ENCODE measurements at places on chromosomes 16 and 17.

GRCh38 chr17:50389534-50389933 lies 7.8 kb downstream of the LRRC59 start:
- DNase-seq, result no peak

- DNase-seq, result peak; percentile 47
These were observed 2.8 kb downstream of the HAGH start for GRCh38 chr16:1823821-1824220.

GRCh38 chr17:688100-688989 lies 26.3 kb downstream of the VPS53 start:
- peak; percentile 29 for DNase-seq

GRCh38 chr17:59296190-59296589 lies 35.3 kb upstream of the YPEL2 start:
- no peak for DNase-seq

GRCh38 chr16:49061137-49061714 lies 220.4 kb downstream of the CBLN1 start:
- DNase-seq, result no peak

- no peak for DNase-seq
These were observed 4.4 kb downstream of the CDK5RAP3 start for GRCh38 chr17:47975189-47975822.

DNA sequence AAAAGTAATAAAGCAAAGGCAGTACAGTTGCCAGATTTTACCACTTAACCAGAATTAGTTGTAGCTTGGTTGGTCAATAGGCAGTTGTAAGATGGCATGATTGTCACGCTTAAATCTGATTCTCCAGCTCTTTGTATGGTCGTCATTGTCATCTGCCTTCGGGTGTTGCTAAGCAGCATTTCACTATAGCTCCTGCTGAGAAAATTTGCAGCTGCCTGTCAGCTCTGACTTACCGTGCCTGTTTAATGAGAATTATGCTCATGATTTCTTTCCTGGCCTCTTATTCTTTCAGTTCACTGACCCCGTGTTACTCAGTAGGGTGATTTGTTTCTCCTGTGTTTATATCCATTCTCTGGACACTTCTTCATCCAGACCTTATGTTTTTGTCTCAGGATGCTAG lies 66.7 kb downstream of the TANGO6 start:
- DNase-seq, result no peak

DNA sequence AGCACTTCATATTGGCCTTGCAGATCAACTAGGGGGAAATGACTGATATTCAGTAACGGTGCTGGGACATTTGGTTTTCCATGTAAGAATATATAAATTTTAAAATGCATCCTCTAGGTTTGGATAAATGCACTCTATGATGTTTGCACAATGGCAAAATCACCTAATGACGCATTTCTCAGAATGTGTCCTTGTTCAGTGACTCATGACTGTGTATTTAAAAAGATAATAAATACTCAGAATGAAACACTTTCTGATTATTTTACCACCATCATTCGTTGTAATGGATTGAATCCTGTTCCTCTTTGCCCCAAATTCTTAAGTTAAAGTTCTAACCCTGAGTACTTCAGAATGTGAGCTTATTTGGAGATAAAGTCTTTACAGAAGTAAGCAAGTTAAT lies 17.2 kb upstream of the ADGRG1 start:
- no peak for DNase-seq

DNA sequence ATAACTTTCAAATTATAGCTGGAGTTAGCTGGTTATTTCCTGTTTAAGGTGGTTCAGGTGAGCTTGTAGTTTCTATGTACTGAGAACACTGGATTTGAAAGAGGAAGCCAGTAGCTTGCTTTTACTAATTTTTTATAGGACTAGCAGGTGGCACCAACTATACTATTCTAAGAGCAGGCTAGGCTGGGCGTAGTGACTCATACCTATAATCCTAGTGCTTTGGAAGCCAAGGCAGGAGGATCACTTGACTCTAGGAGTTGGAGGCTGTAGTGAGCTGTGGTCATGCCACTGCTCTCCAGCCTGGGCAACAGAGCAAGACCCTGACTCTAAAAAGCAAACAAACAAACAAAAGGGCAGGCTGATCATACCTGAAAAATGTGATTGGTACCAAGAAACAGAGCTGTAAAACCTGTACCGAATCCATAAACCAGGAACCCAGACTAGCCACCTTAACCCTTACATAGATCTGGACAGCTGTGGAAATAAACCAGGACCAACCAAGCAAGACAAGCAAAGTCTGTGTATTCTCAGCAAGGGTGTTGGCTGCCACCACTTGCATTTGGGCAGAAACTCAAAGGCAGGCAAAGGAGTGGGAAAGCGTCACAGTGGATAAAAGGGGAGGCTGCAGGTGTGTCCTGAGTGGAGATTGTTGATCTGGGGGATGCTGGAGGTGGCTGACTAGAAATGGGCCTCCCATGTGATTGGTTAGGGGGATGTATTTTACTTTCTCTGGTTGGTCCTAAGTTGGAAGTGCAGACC lies 36.3 kb downstream of the SLC47A1 start:
- DNase-seq, result no peak

GRCh38 chr16:17334096-17334495 lies 136.7 kb downstream of the XYLT1 start:
- DNase-seq, result peak; percentile 90
